ENCODE measurements at places on chromosomes 3 and 15. TPM values are rescaled to one million over a fixed set of nuclear protein-coding genes. Genes with fewer than 3 reads are reported as not detected.

The SPATA12 gene
- not detected for polyA plus RNA-seq

The ADAMTS9 gene
- polyA plus RNA-seq, result not detected

The VILL gene
- 2.1 TPM for polyA plus RNA-seq

DNA sequence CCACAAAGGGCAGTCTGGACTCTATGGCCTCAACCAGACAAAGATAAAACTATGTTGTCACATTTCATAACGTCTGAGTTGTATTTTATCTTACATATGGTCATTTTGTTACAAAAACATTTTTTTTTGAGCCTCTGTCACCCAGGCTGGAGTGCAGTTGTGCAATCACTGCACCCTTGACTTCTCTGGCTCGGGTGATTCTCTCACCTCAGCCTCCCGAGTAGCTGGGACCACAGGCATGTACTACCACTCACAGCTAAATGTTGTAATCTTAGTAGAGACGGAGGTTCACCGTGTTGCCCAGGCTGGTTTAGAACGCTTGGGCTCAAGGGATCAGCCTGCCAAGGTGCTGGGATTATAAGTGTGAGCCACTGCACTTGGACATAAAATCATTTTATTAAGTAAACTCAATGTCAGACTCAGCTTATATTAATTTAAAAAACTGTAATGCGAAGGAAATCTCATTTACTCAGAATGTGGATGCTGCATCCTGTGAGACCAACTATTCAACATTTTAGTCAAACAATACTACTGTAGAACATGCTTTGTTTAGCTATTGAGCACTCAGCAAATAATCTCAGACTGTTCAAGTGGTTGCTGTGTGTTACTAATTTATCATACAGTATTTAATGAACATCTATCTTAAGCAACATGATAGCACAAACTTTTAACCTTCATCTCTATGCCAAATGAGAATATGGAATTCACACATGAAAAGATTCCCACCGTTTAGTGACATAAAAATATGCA, 209.2 kb downstream of the TBL1XR1 start:
- DNase-seq, result no peak

DNA sequence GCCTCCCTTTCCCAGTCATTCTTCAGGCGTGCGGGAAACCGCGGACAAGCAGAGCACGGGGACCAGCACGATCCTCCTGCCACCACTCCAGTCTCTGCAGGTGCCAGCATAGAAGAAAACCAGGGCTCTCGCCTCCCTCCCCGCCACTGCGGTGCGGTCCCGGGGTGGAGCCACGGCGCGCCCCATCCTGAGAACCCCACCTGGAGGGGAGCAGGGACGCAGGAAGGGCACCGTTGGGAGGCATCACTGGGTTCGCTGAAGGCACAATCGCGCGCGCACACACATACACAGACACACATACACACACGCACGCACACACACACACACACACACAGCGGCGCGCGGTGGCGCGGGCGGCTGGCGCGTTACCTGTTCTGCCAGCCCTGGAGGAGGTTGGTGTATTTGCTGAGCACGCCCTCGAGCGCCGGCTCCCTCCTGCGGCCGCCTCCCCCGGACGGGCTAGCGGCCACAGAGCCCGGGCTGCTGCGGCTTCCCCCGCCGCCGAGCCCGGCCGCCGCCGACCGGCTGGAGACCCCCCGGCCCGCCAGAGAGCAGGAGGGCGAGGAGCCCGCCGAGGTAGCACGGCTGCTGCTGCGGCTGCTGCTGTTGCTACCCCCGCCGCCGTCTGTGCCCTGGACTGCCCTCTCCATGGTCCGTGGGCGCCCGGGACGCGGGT, 394 bp downstream of the OSBPL10 start:
- no peak for DNase-seq

DNA sequence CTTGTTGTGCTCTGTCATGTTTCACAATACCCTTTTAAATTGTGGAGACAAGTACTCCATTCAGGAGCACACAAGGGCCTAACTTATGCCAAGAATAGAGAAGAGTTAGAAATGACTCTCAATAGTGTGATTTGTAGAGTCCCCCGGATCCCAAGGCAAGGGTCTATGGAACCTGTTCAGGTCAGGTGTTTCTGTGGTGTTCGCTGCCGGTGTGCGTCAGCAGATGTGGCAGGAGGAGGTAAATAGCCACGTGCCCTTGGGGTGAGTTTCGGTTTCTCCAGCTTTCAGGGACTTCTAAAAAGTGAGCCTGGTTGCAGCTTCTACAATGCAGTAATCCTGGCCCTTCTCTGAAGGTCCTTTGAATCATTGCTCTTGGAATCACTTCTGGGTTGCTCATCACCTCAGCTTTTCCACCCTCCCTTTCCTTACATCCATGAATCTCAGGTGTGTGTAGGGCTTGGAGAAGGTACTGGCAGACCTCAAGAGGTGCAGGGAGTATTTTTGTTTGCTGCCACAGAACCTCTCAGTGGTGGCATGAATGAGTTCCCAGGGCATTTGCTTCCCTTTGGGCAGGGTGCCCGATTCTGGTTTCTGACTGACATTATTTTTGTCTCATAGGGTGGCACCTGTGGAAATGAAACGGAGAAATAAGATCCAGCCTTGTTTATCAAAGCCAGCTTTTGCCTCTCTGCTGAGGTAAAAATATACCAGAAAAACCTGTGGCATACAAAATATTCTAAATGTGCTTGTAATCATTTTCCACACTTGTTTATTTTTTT, 7.3 kb downstream of the ST3GAL6 start:
- peak; percentile 53 for DNase-seq

DNA sequence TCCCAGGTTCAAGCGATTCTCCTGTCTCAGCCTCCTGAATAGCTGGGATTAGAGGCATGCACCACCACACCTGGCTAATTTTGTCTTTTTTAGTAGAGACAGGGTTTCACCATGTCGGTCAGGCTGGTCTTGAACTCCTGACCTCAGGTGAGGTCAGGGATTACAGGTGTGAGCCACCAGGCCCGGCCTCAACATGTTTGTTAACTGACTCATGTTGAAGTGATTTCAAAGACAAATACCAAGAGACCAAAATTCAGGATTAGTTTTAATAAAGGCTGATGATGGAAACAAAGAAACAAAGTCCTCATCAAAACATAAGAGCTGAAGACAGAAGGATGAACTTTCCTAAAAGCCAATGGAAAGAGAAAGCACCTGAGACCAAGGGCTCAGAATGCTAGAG, 36.5 kb downstream of the SLC12A6 start:
- DNase-seq, result no peak

The GPR149 gene
- not detected for polyA plus RNA-seq

DNA sequence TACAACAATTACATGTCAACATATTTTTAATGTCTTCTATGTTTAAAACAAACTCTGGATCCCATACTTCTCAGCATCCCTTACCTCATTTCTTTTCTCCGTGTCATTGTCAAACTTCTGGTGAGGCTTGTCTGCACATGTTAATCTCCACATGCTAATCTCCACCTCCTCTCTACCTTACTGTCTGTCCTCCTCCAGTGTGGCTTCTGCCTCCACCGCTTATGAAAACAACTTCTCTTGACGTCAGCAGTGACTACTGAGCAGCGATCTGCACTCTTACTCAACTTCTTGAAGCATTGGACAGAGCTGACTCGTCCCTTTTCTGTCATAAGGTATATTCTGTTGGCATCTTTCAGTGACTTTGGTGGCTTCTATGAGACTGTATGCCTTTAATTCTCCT, 338.2 kb upstream of the THRB start:
- no peak for DNase-seq

DNA sequence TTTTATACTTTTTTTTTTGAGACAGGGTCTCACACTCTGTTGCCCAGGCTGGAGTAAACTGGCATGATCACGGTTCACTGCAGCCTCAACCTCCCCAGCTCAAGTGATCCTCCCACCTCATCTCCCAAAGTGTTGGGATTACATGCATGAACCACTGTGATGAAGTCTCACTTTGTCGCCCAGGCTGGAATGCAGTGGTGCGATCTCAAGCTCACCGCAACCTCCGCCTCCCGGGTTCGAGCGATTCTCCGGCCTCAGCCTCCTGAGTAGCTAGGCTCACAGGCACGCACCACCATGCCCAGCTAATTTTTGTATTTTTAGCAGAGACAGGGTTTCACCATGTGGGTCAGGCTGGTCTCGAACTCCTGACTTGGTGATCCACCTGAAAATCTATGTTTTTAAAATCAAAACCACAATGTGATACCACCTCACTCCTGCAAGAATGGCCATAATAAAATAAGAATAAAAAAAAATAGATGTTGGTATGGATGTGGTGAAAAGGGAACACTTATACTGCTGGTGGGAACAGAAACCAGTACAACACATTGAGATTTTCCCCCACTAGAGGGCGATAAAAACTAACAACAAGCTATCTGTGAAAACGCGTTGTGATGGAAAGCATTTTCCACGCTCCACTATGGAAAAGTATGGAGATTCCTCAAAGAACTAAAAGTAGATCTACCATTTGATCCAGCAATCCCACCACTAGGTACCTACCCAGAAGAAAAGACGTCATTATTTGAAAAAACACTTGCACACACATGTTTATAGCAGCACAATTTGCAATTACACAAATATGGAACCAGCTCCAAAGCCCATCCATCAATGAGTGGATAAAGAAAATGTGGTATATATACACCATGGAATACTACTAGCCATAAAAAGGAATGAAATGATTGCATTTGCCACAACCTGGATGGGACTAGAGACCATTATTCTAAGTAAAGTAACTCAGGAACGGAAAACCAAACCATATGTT, 26.8 kb upstream of the OCA2 start:
- DNase-seq, result no peak

The ATP13A4 gene
- polyA plus RNA-seq, result 0.88 TPM

- no peak for DNase-seq
Observed at GRCh38 chr15:67979281-67979680, 74.8 kb upstream of the PIAS1 start.

- DNase-seq, result no peak
Observed at GRCh38 chr15:62494197-62494596, 329.1 kb upstream of the C2CD4B start.

The RETNLB gene
- not detected for polyA plus RNA-seq

DNA sequence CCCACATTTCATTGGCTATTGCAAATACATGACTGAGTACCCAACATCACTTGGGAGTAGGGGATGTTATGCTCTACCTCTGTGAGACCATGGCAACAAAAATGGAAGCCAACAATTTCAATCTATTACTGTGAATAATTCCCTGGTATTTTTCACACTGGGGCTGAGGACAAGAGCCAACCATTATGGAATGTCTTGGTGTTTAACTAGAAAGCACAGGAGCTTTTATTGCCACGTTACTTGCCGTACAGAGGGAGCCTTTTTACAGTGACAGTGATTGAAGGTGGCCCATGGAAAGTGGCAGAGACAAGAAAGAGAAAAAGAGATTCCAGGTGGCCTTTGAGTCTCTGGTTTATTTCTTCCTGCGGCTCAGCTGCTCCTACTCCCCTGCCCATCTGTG, 105.7 kb upstream of the TBC1D5 start:
- no peak for DNase-seq

- no peak for DNase-seq
Observed at GRCh38 chr15:47674586-47675232, 42.6 kb upstream of the SEMA6D start.
